NCI-H524 treated with DMSO at 0.1 percent for 48 hours (cell line): ENCODE measurements at places on chromosomes 5 and 9.

DNA sequence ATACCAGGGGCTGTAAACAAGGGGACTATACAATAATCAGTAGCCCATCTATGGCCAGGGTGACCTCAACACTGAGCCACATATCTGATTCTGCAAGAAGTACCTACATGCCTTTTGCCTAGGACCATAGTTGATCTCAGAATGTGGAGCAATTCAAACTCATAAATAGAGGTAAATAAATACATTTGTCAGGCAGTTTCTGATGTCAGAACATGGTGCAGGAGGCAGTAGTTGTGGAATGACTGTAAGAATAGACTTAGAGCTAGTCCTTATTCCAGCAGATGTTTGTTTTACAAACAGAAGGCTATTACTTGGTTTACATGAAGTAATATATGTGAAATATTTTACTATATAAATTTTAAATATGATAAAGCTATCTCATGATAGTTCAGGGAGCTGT is 330.7 kb upstream of the DAB2 start:
- DNase-seq, result no peak

- DNase-seq, result no peak
Observed at GRCh38 chr5:143801252-143801939, 10.6 kb upstream of the HMHB1 start.

DNA sequence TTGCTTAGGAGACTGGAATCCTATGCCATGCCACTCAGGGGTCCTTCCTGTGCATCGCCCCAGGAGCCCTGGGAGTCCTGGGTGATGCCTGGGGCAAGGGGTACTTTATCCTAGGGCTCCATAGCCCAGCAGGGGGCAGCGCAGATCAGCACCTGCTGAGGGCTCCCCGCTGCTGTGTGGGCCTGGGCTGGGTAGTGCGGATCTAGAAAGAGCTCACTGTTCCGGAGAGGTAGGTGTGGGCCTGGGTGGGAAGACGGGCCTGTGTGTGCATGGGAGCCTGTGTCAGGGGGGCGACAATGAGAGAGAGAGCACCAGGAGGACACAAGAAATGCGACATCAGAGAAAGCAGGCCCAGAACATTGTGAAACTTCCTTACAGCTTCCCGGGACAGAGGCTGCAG is 11.4 kb upstream of the DAB2IP start:
- DNase-seq, result no peak

DNA sequence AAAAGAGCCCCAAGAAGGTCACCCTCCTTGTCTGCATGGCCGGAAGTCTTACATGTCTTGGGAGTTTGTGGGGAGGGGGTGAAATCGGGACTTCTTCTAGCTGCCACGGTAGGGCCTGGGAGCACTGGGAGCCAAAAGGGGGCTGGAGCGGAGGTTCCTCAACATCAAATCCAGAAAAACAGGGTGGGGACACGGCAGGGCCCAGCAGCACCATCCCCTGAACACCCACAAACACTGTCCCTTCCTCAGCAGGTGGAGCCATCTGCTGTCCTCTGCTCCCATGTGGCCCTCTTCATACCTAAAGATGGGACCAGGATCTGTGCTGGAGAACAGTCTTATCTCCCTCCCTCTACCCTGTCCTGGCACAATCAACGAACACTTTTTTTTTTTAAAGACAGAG is 2.7 kb downstream of the TERT start:
- no peak for DNase-seq

GRCh38 chr9:72997387-72997995 is 44.6 kb upstream of the ALDH1A1 start:
- DNase-seq, result no peak

DNA sequence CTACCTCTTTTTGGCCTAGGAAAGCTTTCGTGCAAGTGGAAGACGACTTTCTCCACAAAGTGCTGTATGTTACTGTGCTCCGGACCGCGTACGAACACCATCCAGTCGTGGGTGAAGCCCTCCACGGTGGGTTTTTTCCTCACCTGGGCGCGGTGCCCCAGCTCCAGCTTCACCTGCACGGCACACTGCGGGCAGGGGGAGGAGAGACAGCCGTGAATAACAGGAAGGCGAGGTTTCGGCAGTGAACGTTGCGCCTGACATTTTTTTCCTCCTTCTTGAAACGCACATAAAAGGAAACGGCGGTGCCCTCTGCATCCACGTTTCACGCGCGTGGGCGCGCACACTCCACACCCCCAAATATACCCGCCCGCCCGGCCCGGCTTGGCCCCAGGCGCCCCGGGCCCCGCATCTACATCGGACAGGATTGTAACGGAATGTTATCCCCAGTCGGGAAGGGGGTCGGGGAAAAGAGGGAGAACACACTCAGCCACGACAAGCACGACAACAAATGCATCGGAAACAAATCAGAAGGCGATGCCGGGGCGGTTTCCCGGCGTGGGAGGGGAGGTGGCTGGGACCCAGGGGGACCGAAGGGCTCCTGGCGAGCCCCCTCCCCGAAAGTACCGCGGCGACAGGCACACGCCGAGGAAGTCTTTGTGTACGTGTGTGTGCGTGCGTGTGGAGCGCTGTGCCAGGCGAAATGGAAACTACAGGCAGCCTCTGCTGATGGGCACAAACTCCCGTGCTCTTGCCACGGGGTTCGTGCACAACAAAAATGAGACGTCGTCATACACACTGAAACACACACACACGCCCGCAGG is 1.4 kb downstream of the MLLT3 start:
- DNase-seq, result no peak

DNA sequence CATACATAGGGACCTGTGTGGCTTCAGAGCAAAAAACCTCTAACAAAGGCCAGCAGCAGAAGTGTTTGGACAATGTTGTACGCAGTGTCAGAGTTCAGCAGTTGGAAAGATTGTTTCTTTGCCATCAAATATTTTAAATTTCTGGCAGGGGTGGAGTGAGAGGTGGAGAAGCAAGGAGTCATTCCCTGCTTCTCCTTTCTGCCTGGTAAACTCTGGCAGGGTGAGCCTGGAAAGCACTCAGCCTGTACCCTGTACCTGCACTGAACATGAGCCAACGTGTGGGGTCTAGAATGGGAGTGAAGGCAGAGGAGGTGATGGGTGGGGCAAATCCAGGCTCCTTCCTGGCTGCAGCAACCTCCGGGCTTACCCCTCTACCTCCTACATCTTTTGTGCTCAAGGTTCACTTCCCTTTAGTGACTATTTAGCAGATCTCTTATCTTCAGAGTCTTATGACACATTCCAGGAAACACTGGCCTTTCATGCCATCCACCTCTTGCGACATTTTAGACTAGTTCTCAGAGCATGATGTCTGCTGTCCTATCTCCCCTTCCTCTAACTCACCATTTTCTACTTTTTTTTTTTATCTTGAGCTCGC is 445.0 kb upstream of the PIK3R1 start:
- no peak for DNase-seq

DNA sequence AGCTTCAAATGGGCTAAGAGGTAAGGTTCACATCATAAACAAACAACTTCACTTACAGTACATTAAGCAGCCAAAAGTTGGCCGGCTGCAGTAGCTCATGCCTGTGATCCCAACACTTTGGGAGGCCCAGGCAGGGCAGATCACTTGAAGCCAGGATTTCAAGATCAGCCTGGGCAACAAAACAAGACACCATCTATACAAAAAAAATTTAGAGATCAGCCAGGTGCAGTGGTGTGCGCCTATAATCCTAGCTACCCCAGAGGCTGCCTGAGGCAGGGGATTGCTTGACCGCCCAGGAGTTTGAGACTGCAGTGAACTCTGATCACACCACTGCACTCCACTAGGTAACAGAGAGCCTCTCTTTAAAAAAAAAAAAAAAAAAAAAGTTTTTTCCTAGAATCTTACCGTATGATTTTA is 16.9 kb downstream of the UBTD2 start:
- no peak for DNase-seq

DNA sequence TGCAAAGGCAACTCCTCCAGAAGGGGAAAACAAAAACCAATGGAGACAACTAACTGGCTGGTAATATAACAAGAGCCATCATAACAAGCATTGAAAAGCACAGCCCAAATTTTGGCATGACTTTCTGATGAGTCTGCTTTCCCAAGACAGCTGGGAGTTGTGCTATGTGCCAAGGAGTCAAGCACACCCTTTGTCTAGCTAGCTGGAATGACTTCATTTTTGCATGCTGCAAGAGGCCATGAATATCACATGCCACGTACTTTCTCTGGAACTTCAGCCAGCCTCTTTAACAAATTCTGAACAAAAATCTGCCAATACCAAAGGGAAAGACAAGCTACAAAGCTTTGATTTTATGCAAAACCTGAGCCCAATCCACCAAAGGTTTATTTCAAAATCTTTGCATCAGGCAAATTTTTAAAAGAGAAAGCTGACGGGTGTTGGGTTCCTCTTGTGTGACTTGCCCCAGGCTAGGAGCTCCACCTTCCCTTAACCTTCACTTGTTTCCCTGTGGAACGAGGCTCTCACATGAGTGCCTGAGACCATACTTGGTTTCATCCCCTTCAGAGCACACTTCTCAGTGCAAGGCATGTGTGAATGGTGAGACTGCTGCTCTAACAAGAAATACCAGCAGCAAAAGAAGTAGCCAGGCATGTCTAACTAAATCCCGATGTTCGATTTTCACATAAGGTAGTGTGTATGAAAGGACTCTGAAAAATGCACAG is 47.3 kb downstream of the S1PR3 start:
- no peak for DNase-seq

- no peak for DNase-seq
Observed at GRCh38 chr9:133510926-133511505, 13.7 kb downstream of the MYMK start.

DNA sequence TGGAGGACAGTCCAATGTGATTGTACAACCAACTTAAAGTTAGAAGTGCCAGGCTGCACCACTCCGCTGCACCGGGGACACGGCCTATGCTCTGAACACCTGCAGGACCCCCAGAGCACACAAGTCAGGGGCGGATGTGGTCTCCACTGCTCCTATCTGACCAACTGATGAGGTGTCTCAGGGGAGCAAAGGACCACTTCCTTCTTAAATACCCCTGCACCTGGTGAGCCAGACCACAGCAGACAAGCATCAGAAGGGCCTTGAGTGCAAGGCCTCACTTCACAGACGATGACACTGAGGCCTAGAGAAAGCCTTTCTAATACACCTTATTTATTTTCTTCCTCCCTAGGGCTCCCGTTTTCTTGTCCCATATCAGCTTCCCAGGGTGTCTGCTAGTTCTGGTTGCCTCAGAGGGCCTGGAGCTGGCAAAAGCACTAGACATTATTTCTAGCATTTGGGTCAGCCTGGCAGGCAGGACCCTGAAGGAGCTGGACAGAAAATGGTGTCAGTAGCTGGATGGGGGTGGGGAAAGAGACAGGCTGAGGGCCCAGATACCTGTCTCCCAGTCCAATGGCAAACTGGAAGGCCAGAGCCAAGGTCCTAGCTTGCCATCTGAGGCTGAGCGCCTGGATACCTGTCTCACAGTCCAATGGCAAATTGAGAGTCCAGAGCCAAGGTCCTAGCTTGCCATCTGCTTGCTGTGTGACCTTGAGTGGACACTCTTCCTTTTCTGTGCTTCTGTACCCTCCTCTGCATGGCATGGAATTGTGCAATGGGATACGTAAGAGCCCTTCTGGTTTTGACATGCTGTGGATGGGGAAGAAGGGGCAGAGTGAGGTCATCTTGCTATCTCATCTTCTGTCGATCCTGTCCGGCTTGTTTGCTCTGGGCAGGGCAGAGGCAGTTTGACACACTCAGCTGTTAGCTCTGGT is 9.0 kb downstream of the CCDC69 start:
- DNase-seq, result no peak

DNA sequence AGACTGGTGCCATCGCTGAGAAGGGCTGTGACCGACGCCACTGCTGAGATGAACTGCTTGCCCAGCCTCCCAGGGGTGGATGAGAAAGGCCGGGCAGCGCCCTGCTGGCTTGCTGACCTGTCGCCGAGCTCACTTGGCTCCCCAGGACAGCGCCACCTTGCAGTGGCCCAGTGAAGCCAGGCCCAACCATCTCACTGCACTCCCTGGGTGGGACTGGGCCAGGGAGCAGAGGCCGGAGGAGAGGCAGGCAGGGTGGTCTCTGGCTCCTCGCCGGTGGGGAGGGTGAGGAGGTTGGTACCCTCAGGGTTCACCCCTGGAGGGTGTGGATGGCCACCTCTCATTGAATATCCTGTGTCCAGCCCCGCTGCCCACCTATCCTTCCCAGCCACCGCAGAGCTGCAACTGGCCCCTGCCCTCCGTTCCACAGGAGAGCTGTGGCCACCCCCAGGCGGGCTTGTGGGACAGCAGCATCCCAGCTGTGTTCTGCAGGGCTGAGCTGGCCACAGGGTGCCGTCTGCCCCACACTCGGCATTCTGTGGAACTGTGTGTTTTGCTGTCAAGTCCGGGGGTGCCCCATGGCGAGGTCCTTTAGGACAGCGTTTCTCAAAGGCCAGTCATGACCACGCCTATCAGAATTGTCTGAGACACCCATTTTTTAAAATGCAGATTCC is 41.0 kb upstream of the FCN2 start:
- DNase-seq, result no peak

GRCh38 chr5:139402561-139403158 is 1.2 kb downstream of the SPATA24 start:
- DNase-seq, result no peak

DNA sequence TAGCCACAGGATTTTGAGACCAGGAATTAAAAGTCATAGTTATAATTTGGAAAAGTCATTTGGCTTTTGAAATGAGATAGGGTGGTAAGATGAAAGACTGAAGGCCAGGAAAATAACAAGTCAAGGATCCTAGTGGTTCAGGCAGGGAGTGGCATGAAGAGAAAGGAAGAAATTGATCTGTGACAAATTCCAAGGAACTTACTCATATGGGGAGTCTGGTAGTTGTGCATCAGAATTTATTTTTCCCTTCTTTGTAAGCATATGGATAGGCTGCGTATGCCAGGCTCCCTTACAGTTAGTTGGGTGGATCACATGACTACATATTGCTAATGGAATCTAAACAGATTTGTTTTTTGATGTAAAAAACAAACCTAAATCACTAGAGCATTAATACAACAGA is 21.0 kb downstream of the ISL1 start:
- DNase-seq, result no peak

DNA sequence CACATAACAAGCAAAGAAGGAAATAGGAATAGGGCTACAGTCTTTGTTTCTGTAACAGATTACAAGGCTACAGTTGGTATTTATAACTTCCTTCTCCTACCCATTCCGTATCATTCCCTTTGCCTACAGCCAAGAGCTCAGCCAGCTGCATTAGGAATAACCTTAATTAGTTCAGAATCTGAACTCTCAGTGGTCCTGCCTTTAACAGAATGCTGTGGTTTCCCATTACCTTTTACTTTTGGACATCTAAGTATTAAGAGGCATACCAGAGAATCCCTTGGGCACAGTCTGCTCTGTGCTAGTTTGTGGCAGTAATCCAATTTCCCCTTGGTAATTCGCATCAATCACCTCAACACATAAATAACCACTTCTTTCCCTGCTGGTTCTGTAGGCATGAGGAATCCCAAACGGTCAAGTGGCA is 44.2 kb downstream of the PKD2L2 start:
- no peak for DNase-seq

DNA sequence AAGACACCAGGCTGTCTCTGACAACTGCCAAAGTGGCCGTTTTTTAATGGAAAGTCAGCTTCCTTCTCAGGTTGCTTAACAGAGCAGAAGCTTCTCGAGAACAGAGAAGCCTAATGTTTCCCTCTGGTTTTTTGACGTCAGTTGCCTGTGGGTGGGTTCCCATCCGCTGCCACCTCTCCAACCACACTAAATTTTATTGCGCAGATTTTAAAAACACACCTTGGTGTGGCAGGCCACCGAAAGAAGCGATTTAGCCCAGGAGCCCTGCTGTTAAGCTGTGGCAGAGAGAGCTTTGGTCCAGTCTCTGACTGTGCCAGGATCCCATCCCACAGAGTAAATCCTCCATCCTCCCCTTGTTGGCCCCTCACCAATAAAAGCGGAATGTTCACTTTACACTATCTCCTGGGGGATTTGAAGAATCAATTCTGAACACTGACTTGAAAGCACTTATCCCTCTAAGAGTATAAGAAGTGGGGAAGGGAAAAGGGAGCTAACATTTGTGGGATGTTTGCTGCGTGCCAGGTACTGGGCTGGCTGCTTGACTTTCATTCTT is 181.6 kb downstream of the AOPEP start:
- DNase-seq, result no peak
